Psoas muscle (tissue), 8 donors: ENCODE measurements at places on chromosomes 3 and 15. TPM values are rescaled to one million over a fixed set of nuclear protein-coding genes. Genes with fewer than 3 reads are reported as not detected.

The ECE2 gene
- not detected for total RNA-seq

The CX3CR1 gene
- total RNA-seq = 1.9 TPM

The WNT7A gene
- not detected for total RNA-seq

The C3orf70 gene
- 0.84 TPM for total RNA-seq

- no peak for DNase-seq
Measured at GRCh38 chr3:148531836-148532235, 165.9 kb upstream of the AGTR1 start.

GRCh38 chr3:41200669-41201021, 1.3 kb downstream of the CTNNB1 start:
- no peak for DNase-seq

DNA sequence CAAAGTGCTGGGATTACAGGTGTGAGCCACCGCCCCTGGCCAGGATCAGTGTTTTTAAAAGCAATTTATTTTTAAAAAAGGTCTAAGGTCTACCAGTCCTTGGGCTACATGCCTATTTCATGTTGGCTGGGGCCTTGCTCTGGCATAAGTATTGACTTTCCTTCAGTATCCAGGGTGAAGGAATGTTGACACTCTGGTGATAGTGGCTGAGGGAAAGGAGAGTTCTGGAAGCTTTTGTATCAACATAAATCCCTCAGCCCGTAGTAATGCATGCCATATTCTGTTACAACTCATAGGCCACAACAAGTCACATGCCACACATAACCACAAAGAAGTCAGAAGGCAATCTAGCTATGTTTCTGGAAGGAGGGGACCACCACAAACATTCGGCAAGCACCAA, 273.9 kb downstream of the ROBO2 start:
- DNase-seq = no peak

DNA sequence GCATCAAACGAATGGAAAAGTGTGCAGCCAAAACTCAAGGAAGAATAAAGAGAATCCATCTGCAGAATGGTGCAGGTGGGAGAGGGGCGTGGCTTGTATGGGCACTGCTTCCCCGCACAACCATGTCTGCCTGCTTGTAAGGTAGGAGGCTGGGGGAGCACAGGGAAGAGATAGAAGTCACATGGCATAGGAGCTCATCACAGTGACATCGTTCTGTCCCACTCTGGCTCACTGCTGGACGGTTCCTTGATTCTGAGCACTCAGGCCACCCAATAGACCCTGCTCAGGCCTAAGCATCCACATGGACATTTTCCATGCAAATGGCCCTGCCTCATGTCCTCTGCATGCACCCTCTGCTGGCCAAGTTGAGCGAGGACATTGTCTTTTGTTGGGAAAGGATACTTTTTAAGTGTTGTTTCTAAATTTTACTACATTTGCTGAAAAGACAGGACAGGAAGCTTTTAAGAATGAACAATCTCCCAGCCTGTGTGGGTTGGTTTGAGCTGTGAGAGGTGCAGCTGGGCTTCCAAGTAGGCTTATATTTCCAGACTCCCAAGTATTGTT, 3.1 kb downstream of the MYLK start:
- no peak for DNase-seq

DNA sequence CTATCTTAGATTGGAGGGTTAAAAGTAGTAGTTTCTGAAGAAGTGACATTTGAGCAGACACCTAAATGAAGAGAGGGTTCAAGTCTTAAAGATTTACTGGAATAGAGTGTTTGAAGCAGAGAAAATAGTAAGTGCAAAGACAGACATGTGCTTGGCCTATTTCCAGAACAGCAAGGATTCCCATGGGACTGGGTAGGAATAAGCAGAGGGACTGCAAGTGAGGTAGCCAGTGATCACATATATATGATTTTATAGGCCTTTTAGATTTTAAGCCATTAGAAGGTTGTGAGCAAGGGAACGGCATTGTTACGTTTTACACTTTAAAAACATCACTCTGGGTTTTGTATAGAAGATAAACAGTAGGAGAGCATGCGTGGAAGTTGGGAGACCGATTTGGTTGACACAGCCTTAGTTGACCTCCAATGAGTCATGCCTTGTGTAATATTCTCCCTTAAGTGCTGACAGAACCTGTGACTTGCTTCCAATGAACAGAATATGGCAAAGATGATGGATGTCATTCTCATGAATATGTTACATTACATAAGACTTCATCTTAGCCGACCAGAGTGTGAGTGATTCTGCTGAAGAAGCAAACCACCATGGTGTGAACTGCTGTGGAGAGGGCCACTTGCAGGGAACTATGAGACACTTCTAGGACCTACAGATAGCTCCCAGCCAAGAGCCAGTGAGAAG, 37.1 kb upstream of the SLC4A7 start:
- DNase-seq = no peak

GRCh38 chr3:77041811-77042210, 1.9 kb downstream of the ROBO2 start:
- DNase-seq = no peak

GRCh38 chr3:98343647-98344507, 9.8 kb upstream of the OR5K4 start:
- no peak for DNase-seq

- peak; percentile 20 for DNase-seq
Measured at GRCh38 chr3:159929171-159930141, 59.2 kb upstream of the IL12A start.
